Neural progenitor cell (in vitro differentiated cells): ENCODE measurements at places on chromosomes 2 and 18. TPM values are rescaled to one million over a fixed set of nuclear protein-coding genes. Genes with fewer than 3 reads are reported as not detected.

GRCh38 chr2:46901611-46902010, 14.0 kb downstream of the MCFD2 start:
- DNase-seq = no peak

Gene CD8B
- not detected in 2 replicates for total RNA-seq

DNA sequence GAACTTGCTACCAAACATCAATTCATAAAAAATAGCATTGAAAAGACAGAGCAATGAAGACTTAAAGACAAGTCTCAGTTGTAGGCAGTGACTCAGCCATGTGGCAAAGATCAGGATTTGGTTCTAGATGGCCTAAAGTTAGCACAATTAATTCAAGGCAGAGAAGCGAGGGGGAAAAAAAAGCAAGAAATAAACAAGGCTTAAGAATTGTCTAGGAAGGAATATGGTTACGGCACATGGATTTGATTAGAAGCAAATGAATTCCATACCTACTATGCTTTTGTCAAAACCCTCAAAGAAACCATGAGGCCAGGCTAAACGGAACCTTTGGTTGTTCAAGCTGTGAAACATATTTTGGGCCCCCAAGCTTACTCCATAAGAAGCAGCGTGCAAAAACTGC, 362.2 kb upstream of the KCNH7 start:
- no peak for DNase-seq

- no peak for DNase-seq
Measured at GRCh38 chr2:106267997-106268396, 73.9 kb upstream of the UXS1 start.

DNA sequence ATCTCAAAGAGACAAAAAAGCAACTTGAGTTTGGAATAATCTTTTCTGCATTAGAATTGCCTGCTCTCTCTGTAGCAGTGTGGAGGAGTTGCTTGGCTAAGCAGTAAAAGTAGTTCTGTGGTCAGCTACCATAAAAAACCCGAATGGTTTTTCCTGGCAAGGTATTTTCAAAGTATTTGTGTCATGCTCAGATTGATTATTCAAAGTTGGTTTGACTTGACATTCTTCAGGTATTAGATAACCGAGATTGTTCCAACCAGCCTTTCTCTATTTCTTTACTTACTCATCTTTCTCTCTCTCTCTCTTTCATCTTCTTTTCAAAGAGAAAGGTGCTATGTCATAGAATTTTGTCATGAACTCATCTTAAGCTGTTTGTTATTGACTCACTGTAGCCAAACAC, 404.9 kb downstream of the CPS1 start:
- DNase-seq = no peak

- no peak for DNase-seq
Measured at GRCh38 chr2:647691-648231, 29.4 kb downstream of the TMEM18 start.

- no peak for DNase-seq
Measured at GRCh38 chr2:233065954-233066470, 5.9 kb downstream of the INPP5D start.

Gene PSMA8
- total RNA-seq = not detected in 2 replicates

Gene SLC9A4
- not detected in 2 replicates for total RNA-seq

Gene PCARE
- total RNA-seq = not detected in 2 replicates

DNA sequence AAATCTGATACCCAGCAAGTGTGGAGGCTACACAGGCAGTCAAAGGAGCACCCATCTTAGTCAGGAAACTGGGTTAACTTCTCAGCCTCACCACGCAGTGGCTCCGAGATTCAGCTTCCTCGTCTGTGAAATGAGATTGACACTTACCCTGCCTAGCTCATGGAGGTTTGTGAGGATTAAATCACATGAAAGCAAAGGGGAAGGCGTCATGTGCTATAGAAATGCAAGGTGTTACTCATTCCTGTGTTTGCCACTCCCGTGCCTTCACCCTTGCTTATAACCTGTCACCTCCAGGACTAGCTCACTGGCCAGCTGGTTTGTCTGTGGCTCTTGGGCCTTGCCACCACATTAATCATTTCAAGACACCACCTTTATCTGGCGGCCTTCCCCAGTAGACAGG, 118.9 kb upstream of the FOSL2 start:
- no peak for DNase-seq

- no peak for DNase-seq
Measured at GRCh38 chr2:26561918-26562810, 79.0 kb downstream of the CIB4 start.

- peak; percentile 51 for DNase-seq
Measured at GRCh38 chr2:96685577-96686459, 43.3 kb downstream of the FER1L5 start.

GRCh38 chr18:51128533-51128932, 68.9 kb downstream of the MEX3C start:
- DNase-seq = no peak

GRCh38 chr2:219405451-219405850, 12.7 kb upstream of the DES start:
- DNase-seq = peak; percentile 42

Gene CAPN14
- total RNA-seq = 0.04 and 0.19 TPM in 2 replicates

Gene GPAT2
- total RNA-seq = not detected in 2 replicates

GRCh38 chr18:52175406-52175805, 164.6 kb upstream of the DCC start:
- no peak for DNase-seq
